ENCODE measurements at places on chromosomes 5 and 9. TPM values are rescaled to one million over a fixed set of nuclear protein-coding genes. Genes with fewer than 3 reads are reported as not detected.
A peak's percentile ranks its signal among the peaks of the same experiment; 100 is the strongest.

- DNase-seq, result no peak
Observed at GRCh38 chr5:150522504-150523414, 14.8 kb downstream of the NDST1 start.

The PDLIM7 gene
- 14.4 TPM for polyA plus RNA-seq

DNA sequence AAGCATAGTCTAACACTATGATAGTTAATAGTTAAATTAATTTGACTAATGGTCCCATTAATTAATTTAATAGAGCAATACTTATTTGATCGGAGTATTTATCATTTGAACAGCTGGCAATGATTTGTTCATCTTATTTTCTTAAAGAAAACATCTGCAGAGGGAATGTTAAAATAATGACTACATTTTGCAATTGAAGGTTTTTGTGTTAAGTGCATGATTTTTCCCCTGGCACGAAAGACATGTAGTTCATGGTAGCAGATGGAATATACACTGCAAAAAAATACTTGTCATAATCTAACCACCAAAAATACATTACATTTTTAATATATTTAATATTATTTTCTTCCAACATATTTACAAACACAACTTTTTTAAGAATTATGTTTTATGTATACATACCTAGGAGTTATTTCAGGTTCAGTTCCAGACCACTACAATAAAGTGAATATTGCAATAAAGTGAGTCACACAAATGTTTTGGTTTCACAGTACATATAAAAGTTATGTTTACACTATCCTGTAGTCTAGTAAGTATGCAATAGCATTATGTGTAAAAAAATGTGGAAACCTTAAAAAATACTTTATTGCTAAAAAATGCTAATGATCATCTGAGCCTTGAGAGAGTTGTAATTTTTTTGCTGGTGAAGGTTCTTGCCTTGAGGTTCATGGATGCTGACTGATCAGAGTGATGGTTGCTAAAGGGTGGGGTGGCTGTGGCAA is 292.6 kb upstream of the DAB2 start:
- DNase-seq, result no peak

GRCh38 chr5:176781054-176781375 is 29.3 kb upstream of the UNC5A start:
- DNase-seq, result peak; percentile 29

- no peak for DNase-seq
Observed at GRCh38 chr5:55742778-55743177, 4.9 kb downstream of the DDX4 start.

- no peak for DNase-seq
Observed at GRCh38 chr9:129556491-129557191, 64.3 kb downstream of the C9orf50 start.

GRCh38 chr9:503881-504852 is 289.5 kb downstream of the DOCK8 start:
- peak; percentile 81 for DNase-seq

The IL7R gene
- 65.8 TPM for polyA plus RNA-seq
